ENCODE measurements at places on chromosomes 3 and 15.
A peak's percentile ranks its signal among the peaks of the same experiment; 100 is the strongest.

- no peak for DNase-seq
These were observed 122.9 kb downstream of the DLG1 start for GRCh38 chr3:197175503-197175902.

DNA sequence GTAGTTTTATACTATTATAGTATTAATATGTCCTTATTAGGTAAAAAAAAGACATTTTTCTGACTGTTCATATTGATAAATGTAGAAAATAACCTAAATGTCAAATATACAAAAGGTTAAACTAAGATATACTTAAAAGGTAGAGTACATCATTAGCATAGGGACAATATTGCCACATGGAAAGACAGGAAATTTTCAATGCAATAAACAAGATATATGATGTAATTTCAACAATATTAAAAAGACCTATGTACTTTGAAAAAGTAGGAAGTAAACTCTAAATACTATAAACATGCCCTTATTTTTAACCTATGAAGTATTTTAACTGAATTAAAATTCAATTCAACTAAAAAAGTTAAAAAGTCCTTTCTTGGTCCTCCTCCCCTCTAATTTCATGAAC is 1.9 kb downstream of the SPG11 start:
- no peak for DNase-seq

DNA sequence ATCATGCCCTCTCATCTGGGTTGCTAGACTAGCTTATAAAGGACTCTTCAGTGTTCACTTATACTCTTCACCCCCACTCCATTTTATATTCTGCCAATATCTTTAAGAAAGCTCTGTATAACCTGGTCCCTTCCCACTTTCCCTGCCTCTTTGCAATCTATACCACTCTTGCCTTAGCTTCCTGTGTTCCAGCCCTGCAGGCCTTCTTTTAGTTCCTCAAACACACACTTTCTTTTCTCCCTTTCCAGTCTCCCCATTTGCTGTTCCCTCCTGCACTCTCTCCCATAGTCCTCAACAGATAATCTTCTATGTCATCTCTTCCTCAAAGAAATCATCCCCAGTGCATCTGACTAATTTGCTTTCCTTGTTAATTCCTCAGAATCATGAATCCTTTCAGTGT is 28.7 kb downstream of the SENP8 start:
- no peak for DNase-seq

DNA sequence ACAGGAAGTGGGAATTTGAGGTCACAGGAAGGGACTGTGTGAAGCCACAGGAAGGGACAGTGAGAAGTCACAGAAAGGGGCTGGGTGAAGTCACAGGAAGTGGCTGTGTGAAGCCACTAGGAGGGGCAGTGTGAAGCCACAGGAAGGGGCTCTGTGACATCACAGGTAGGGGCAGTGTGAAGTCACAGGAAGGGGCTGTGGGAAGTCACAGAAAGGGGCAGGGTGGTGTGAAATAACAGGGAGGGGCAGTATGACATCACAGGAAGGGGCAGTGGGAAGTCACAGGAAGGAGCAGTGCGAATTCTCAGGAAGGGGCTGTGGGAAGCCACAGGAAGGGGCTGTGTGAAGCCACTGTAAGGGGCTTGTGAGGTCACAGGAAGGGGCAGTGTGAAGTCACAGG is 35.8 kb downstream of the GASK1A start:
- no peak for DNase-seq

- no peak for DNase-seq
These were observed 41.9 kb downstream of the MEIS2 start for GRCh38 chr15:37058316-37058985.

DNA sequence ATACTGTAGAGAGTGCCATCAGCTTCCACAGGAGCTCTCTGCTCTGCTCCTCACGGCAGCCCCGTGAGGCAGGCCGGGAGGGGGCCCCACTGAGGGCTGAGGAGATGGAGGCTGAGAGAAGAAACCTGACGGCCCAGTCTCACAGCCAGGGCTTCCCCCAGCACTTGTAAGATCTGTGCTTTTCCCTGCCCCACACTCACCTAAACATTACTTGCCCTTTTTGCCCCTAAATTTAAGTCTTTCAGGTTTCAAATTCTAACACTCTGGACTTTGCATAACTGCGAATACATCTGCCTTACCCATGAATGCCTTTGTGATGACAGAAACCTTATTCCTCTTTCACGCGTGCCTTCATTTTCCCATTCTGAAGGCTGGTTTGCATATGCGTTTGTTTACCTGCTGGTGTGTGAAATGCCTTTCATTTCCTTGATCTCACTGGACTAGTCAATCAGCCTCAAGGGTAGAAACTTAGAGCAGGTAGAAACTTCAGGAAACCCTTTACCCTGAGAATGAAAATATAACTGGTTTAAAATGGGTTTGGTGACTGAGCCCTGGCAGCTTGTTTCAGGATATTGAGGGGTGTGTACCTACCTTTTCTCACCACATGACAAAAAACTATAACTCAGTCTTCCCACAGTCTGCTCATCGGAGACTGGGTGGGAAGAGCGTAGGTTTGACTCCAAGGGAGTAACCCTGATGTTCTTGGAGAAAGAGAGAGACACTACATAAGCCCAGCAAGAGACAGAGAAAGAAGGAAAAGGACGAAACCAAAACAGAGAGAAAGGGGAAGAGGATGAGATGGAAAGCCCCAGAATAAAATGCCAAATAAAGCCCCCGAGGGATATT is 20.1 kb downstream of the SLC12A8 start:
- no peak for DNase-seq

GRCh38 chr3:149494022-149494758 is 19.7 kb downstream of the TM4SF4 start:
- DNase-seq, result peak; percentile 40

- DNase-seq, result no peak
These were observed 327.4 kb downstream of the SHQ1 start for GRCh38 chr3:72520690-72521308.

GRCh38 chr15:95448531-95449229 is 881.8 kb upstream of the NR2F2 start:
- no peak for DNase-seq

- DNase-seq, result peak; percentile 35
These were observed 124.3 kb downstream of the CHSY1 start for GRCh38 chr15:101127506-101128076.

- no peak for DNase-seq
These were observed 8.4 kb downstream of the DUOX2 start for GRCh38 chr15:45105586-45105985.

DNA sequence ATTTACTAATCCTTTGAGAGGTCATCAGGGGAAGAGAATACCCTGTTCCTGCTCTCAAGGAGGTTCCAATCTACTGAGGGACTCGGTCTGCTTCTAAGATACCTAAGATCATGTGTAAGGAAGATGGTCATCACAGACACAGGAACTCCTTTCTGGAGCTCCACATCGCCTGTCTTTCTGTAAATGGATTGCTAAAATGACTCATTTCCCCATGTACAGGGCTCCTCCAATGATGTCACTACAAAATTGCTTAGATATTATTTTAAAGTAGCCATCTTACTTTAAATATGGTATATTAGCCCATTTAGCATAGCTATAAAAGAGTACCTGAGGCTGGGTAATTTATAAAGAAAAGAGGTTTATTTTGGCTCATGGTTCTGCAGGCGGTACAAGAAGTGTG is 206.1 kb upstream of the PROK2 start:
- no peak for DNase-seq

- no peak for DNase-seq
These were observed 44.8 kb downstream of the PDE8A start for GRCh38 chr15:85026304-85027032.

DNA sequence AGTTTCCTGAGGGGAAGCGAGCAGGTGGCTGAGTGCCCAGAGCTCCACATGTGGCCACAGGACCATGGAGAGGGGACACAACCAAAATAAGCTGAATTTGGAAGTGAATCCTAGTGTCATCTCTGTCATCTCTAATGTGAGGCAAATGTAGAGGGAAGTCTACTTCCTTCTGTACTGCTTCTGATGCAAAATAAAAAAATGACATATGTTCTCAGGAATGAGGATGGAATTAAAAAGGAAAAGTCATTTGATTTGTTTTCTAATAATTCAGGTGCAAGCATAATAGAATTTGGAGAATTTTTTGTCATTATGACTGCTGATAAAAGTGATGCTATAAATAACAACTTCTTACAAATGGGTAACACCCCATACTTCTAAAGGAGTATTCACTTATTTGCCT is 59.5 kb upstream of the POU1F1 start:
- DNase-seq, result no peak

DNA sequence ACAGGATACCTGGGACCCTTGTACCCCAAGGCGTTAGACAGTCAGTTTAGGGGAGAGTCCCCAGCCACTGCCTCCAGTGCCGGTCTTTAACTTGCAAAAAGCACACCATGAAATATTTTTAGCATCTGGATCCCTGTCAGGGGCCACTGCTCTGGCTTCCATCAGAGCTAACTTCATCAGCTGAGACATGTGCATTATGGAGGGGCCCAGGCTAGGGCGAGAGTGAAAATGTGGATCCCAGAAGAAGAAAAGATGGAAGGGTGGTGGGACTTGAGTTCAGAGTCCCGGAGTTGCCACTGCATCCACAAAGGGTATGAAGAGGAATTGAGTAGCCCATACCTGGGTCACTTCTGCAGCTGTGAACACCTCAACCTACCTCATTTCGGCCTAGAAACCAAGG is 23.5 kb upstream of the SPATA12 start:
- no peak for DNase-seq

DNA sequence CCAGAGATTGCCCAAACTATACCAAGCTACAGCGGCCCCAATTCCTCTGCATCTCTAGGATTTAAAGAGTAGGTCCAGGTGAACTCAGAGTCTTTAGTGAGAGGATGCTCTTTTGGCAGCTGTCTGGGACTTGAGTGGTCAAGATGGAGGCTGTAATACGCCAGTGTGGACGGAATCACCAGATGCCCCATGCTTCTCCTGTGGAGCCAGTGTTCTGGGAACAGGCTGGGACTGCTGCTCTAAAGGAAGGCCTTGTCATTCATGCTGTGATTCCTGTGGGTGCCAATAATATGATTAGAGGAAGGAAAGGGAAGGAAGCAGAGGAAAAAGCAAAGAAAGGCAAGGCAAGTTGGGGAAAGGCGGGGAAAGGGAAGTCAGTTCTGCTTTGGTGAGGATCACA is 17.4 kb upstream of the NOX5 start:
- DNase-seq, result no peak

GRCh38 chr15:98735895-98736617 is 87.7 kb downstream of the IGF1R start:
- DNase-seq, result no peak

DNA sequence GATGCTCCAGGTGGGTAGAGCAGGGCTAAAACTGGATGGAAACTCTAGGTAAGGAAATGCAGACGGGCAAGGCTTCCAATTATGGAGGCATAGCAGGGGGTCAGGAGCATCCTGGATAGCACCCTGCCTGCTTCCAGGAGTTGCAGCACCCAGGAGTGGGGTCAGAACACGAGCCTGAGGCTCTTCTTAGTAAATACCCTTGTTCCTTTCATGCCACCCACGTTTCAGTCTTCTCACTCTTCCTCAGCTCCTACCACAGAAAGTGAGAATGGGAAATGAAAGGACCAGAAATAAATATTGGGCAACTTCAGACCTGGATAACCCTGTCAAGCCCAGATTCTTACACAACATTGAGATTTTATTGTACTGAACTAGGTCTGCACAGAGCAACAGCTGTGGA is 16.4 kb downstream of the CCR1 start:
- DNase-seq, result no peak

DNA sequence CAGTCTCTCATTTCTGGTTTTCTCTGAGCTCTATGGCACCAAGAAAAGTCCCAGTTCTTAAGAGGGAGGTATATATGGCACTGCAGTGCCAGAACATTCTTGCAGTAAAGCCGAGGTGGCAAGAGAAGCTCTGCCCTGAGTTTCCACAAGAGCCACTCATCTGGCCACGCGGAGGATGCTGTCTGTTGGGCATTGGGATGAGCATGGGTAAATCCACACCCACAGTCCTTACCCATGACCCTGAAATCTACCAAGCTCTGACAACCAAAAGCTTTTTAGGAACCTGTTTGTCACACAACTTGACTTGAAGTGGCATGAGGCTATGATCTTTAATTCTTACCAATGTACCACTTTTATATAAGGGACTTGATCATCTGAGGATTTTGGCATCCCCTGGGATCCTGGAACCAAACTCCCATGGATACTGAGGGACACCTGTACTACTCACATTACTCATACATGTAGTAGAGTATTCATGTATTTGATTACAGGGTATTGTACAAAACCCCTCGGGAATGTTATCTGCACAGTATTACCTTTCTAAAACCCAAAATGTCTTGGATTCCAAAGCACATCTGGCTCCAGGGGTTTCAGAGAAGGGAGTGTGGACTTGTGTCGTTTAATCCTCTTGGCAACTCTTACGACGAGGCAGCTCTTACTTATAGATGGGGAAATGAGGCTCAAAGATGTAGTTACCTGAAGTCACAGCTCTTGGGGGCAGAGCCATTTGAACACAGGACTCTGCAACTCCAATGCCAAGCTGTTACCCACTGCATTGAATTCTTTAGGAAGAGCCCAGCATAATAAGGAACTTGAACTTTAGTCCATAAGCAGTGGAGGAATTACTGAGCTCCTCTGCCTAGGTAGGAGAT is 8.8 kb downstream of the RPL32 start:
- DNase-seq, result peak; percentile 26

DNA sequence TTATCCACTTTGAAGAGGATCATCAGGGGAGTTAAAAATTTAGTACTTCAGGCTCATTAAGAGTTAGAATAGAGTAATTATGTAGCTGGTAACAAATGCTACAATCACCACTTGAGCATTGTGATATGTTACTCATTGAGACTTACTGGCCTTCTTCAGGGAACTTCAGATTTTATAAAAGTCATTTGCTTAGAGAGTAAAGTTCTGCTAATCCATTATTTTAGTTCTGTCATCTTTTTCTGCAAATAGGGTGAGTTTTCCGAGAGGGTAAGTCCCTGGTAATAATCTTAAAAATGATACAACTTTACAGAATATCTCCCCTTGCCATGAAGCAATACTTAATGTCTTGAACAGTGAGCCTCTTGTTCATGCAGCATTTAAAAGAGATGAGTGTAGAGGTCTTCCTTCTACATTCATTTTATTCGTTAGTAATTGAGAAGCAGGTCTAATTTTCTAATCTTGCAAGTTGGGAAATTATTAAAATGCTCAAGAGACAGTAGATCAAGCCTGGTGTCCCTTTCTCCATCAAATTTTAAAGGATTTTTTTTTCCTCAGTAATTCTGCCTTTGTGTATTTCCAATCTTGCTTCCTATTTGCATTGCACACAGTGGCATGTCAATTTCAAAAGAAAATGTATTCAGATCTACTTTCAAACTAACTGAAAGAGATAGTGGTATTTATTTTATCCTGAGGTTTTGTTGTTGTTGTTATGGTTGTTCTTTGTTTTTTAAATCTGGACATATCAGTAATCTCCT is 52.6 kb downstream of the MBNL1 start:
- no peak for DNase-seq

DNA sequence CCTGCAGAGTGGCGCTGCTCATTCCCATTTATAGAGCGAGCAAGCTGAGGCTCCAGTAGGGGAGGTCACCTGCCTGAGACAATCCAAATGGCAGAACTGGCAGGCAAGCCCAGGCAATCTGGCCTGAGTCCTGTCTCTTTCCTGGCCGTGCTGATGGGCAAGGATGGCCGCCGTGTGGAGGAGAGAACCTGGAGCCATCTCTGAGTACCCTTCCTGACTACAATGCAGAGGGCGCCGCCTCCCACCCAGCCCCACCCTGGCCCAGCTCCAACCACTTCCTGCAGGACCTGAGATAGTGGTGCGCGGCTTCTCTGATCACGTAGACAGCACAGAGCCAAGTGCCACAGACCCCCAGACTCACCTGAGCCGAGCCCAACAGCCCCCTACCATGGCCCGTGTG is 7.0 kb downstream of the TLR9 start:
- peak; percentile 48 for DNase-seq

All from hematopoietic multipotent progenitor cell treated with erythropoietin and hydrocortisone succinate and interleukin-3 and kit ligand, for 8 days (in vitro differentiated cells).